ENCODE measurements at places on chromosomes 3 and 15. TPM values are rescaled to one million over a fixed set of nuclear protein-coding genes. Genes with fewer than 3 reads are reported as not detected.

The PLA1A gene
- not detected for total RNA-seq

The OIP5 gene
- total RNA-seq: 2.3 TPM

The HRG gene
- total RNA-seq: not detected

The TMPRSS7 gene
- not detected for total RNA-seq

The GOLGA8G gene
- not detected for total RNA-seq

The CSTA gene
- total RNA-seq: 0.58 TPM

The ATP13A4 gene
- 0.19 TPM for total RNA-seq

The GOLGA8S gene
- not detected for total RNA-seq

The KNL1 gene
- 2.5 TPM for total RNA-seq

The RBPMS2 gene
- total RNA-seq: not detected

The STRC gene
- 0.28 TPM for total RNA-seq

The FAM98B gene
- 5.4 TPM for total RNA-seq

The GOLGA6B gene
- not detected for total RNA-seq

The ARHGEF26 gene
- 1.1 TPM for total RNA-seq

The LEKR1 gene
- total RNA-seq: 0.38 TPM

The TM4SF18 gene
- total RNA-seq: 0.56 TPM

The IL5RA gene
- total RNA-seq: not detected

The DNASE1L3 gene
- 0.56 TPM for total RNA-seq

The RNU6-1 gene
- not detected for total RNA-seq

The CMTM8 gene
- 0.38 TPM for total RNA-seq

The SLC22A13 gene
- total RNA-seq: 0.58 TPM

The WDR93 gene
- total RNA-seq: under 0.01 TPM

The RTP1 gene
- under 0.01 TPM for total RNA-seq

The STAB1 gene
- 2.9 TPM for total RNA-seq

The SLC6A1 gene
- under 0.01 TPM for total RNA-seq

The EPHA3 gene
- total RNA-seq: 10.1 TPM

The CHRNA5 gene
- 0.56 TPM for total RNA-seq

The DNAJC17 gene
- total RNA-seq: 26.6 TPM

The CDHR4 gene
- not detected for total RNA-seq
